ENCODE measurements at places on chromosomes 13 and 19. TPM values are rescaled to one million over a fixed set of nuclear protein-coding genes. Genes with fewer than 3 reads are reported as not detected.

DNA sequence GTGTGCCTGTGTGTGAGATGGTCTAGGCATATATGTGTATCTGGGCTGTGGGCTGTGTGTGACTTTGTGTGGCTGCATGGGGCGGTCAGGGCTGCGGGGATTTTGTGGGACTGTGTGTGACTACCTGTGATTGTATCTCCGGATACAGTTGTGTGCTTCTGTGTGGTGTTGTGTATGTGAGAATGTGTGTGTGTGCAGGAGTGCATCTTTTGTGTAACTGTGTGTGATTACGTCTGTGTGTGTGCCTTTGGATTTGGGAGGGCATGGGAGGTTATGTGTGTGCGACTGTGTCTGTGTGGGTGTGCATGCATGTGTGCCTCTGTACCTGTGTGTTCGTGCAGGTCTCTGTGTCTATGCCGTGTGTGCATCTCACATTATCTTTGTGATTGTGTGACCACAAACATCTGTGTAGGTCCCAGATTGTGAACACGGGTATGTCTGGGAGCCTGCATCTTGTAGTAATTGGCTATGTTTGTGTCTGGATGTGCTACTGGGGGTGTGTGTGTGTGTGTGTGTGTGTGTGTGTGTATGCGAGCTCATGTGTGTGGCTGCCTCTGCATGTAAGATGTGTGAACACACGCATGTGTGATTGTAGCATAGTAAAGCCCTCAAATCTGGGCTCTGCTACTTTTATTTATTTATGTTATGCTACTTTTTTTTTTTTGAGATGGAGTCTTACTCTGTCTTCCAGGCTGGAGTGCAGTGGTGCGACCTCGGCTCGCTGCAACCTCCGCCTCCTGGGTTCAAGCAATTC is 7.6 kb downstream of the EHD2 start:
- DNase-seq: no peak

The SOHLH2 gene
- 2.5 TPM for total RNA-seq

The ELSPBP1 gene
- total RNA-seq: 0.47 TPM

DNA sequence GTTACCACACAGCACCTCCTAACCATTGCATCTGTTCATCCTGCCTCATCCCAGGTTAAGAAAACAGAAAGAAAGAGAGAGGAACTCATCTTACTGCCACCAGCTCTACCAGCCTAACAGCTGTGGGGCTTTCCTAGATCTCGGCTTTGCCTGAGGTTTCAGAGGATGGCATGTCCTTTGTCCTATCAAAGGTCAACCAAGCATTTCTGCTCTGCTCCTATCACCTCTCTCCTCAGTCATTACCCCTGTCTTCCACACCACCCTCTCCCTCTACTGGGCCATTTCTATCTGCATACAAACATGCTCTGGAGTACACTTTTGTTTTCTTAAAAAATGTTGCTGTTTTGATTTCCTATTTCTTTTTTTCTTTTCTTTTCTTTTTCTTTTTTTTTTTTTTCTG is 393.3 kb downstream of the IRS2 start:
- no peak for DNase-seq

GRCh38 chr13:50370303-50370950 is 355.2 kb downstream of the KCNRG start:
- DNase-seq: no peak

GRCh38 chr19:47776568-47776967 is 1.9 kb upstream of the SELENOW start:
- no peak for DNase-seq

DNA sequence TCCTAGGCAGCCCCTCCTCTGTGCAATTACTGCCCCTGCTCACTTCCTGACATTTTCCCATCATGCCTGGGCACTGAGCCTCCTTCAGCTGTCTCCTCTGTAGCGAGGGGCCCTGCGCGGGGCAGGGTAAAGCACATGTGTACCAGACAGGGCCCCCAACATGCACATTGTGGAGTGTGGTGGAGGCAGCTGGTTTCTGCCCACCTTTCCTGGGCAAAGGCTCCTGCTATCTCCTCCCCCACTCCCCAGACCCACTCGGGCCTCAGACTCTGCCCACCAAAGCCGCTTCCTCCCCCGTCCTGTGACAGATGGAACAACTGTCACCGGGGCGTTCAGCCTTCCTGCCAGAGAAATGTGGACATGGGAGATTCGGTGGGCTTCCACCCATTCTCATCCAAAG is 2.9 kb upstream of the KPTN start:
- DNase-seq: no peak

The RASIP1 gene
- total RNA-seq: 3.8 TPM

DNA sequence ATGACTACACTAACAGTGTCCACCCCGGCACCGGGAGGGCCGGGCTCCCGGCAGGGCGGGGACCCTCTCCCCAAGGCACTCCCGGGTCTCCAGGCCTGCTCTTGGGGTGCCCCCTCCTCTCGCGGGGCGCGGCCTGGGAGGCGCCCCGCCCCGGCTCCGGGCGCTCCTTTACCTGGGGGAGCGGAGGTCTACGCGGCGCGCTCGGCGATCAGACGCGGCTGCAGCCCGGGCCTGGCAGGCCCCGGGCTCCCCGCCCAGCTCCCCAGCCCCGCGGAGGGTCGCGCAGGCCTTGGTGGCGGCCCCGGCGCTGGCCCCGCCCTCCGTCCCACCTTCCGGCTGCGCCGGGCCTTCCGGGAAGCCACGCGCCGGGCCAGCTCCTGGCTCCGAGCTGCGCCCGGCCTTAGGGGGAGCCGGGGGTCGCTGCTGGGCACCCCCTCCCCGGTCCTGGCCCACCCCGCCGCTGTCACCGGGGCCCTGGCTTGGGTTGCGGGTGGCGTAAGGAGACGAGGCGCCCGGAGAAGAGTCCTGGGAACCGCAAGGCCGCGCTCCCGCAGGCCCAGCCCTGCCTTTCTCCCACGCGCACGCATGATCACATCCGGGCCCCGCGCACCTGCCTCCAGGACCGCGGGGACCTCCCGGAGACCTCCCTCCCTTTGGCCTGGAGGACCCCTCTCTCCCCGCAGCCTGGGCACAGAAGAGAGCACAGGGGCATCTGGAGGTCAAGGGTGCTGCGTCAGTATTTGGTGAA is at the start of gene C19orf12:
C19orf12 (minus strand) TSS at position 309 of the 748 bp plus-strand sequence. CDS start 6,848 bp downstream, outside the sequence.
- peak; percentile 69 for DNase-seq

DNA sequence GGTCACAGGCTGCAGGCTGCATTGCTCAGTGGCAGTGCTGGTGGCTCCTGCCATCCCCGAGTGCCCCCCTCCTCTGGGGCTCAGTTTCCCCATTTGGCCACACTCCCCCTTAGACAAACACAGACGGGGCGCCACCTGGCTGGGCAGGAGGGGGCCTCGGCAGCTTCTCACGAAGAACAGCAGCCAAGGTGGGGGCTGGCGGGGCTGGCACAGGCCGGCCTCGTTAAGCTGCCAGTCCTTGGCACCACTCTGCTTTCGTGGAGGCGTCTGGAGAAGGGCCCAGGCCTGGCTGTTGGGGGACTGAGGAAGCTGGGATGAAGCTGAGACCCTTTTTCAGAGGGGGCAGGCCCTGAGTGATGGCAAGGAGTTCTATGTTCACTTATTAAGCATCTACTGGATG is 3.7 kb upstream of the ZNRF4 start:
- DNase-seq: no peak

- peak; percentile 96 for DNase-seq
These were observed 20.0 kb upstream of the ERCC1 start for GRCh38 chr19:45443462-45444317.

The ACP7 gene
- total RNA-seq: not detected

DNA sequence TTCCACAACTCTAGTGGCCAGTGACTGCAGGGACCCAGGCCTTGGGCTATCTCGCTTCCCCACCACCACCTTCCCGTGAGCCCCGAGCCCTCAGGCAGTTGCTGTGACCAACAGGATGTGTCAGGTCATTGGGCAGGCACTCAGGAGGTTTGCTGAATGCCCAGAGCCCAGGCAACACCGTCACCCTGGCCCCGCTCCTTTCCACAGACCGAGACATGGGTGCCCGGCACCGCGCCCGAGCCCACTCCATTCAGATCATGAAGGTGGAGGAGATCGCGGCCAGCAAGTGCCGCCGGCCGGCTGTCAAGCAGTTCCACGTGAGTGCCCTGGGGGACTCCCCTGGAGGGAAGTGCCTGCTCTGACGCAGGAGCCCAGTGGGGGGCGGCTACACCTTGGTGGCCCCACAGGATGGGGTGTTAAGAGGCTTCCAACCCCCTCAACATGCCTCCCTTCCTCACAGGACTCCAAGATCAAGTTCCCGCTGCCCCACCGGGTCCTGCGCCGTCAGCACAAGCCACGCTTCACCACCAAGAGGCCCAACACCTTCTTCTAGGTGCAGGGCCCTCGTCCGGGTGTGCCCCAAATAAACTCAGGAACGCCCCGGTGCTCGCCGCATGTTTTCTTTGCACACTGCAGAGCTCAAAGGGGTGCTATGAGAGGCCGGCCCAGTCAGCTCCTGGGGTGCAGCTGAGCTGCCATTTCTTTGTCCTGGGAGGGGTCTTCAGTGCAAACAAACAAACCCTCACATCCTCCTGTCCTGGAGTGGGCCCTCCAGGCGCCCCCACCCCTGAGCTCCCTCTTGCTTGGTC is 3.2 kb downstream of the RPL18A start:
- no peak for DNase-seq

The ZNF726 gene
- 0.80 TPM for total RNA-seq

The FBN3 gene
- total RNA-seq: 0.06 TPM

DNA sequence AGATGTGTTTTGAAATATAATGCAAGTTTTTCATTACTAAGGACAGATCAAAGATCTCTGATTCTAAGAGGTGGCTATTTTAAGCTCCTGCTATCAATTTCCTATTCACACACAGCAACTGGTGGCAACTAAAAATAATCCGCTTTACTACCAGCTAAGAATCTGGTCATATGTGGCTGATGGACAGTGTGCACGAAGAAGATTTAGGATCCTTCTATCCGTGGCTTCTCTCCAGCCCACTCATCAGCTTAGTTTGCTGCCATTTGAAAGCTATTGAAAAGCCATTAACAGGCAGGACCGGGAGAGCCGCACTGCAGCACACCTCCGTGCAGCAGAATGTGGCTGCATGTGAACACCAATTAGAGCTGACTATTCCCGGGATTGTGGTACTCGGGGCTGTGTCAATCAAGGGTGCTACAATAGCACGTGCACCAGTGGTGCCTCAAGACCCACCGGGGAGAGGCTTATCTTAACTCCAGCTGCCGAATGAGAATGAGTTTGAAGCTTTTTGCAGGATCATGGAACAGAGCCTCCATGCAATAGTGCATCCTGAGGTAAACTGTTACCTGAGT is at the start of gene MYO16:
MYO16 (plus strand) TSS at position 431 of the 572 bp plus-strand sequence. CDS start 234 bp downstream, outside the sequence.
- no peak for DNase-seq

DNA sequence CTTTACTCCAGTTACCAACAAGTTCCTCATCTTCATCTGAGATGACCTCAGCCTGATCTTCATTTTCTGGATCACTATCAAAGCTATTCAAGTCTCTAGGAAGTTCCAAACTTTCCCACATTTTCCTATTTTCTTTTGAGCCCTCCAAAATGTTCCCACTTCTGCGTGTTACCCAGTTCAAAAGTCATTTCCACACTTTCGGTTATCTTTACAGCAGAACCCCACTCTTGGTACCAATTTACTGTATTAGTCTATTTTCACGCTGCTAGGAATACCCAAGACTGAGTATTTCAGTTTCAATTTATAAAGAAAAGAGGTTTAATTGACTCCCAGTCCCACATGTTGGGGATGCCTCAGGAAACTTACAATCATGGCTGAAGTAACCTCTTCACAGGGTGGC is 274.3 kb downstream of the FGF9 start:
- no peak for DNase-seq

- DNase-seq: peak; percentile 80
These were observed 5.0 kb upstream of the MTMR6 start for GRCh38 chr13:25292301-25292700.

GRCh38 chr19:2417881-2418406 is 9.4 kb downstream of the TIMM13 start:
- no peak for DNase-seq

GRCh38 chr13:66344805-66345517 is 885.2 kb downstream of the PCDH9 start:
- DNase-seq: no peak

The FFAR2 gene
- not detected for total RNA-seq

GRCh38 chr13:27679396-27679795 is 57.7 kb downstream of the POLR1D start:
- DNase-seq: no peak
